ENCODE measurements at places on chromosomes 16 and 17.

- DNase-seq: no peak
Measured at GRCh38 chr17:65627108-65627507, 65.7 kb upstream of the AXIN2 start.

DNA sequence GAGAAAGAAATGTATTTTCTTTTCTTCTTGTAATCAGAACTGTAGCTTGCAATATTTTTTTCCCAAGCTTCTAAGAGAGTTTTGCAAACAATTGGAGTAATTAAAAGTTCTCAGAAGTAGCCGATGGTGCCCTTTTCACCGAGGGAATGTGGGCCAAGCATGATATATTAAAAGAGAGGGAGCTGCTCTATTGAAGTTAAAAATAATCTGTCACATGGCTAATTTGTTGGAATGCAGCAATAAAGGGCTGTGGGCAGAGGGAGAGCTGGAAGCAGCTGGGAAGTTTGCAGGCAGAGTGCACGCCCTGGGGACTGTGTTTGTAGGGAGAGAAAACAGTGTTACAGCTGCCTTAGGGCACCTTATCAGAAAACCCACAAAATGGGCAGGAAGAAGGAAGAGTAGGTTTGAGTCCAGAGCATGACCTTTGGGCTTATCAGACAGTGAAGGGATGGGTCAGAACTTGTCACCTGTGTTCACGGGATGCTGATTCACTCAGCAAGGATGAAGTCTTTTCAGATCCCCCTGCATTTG, 18.5 kb upstream of the TERF2 start:
- peak; percentile 2 for DNase-seq

GRCh38 chr17:29140051-29140621, 40.1 kb downstream of the MYO18A start:
- peak; percentile 74 for DNase-seq

DNA sequence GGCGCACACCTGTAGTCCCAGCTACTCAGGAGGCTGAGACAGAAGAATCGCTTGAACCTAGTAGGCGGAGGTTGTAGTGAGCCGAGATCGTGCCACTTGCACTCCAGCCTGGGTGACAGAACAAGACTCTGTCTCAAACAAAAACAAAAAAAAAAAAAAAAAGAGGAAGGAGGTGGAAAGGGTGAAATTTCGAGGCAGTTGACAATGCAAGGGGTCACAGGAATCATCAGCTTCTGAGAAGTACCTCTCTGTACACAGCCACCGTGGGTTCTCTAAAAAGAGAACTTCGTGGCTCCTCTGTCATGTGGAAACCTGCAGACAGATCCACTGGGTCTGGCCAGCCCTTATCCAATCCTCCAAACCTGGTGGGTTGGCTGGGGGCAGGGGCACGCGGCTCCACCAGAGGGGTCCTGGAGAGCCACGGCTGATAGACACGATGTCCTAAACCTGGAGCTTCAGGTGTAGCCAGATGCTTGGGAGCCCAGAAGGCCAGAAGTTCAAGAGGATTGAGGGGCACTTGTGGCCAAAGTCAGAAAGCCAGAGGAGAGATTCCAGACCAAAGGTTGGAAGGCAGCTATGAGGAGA, 540 bp upstream of the CD300LF start:
- no peak for DNase-seq
